COR-L47 (cell line): ENCODE measurements at places on chromosomes 11 and 22.
A peak's percentile ranks its signal among the peaks of the same experiment; 100 is the strongest.

GRCh38 chr11:36101466-36101865 lies 157.6 kb downstream of the LDLRAD3 start:
- no peak for DNase-seq

DNA sequence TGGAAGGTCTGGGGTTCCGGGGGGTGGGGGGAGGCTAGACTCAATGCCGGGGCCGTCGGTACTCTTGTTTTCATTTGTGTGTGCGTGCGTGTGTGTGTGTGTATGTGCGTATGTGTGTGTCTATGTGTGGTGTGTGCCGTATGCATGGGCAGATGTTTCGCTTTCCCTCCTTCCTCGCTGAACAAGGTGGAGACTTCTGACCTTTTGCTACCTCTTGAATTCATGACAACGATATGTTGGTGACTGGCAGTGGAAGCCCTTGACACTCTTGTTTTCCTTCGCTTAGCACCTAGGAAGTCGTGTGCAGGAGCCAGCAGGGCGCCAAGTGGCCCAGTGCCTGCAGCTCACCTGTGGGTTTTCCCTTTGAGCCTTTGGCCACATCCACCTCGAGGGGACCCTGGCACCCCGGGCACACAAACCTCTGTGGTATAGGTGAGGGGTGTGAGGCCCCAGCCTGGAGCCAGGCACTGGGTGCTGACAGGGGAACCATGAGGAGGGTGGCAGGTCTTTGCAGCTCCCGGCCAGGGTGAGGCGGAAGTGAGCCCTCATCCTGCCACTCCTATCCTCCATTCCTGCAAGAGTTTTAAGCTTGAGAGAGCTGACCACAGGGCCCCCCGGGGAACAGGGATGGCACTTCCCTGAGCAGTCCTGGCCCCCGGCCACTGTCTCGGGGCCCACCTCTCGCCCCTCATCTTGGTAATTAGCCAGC lies 19.3 kb upstream of the TMEM191C start:
- DNase-seq: no peak

DNA sequence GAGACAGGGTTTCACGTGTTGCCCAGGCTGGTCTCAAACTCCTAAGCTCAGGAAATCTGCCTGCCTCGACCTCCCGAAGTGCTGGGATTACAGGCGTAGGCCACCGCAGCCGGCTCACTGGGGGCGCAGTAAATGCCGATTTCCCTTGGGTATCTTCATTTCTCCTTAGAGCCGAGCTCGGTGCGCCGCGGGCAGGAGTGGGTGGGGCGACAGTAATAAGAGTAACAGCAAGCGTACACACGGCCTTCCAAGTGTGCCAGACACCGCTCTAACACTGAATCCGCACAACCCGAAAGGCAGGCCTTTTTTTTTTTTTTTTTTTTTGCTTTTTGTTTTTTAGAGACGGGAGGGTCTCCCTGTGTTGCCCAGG lies 500 bp upstream of the ADSL start:
- peak; percentile 35 for DNase-seq

- no peak for DNase-seq
Measured at GRCh38 chr22:47606426-47606825, 844.0 kb downstream of the TBC1D22A start.

- no peak for DNase-seq
Measured at GRCh38 chr22:21755851-21756284, 20.3 kb upstream of the YPEL1 start.

- no peak for DNase-seq
Measured at GRCh38 chr22:27283714-27284113, 517.8 kb downstream of the MN1 start.

DNA sequence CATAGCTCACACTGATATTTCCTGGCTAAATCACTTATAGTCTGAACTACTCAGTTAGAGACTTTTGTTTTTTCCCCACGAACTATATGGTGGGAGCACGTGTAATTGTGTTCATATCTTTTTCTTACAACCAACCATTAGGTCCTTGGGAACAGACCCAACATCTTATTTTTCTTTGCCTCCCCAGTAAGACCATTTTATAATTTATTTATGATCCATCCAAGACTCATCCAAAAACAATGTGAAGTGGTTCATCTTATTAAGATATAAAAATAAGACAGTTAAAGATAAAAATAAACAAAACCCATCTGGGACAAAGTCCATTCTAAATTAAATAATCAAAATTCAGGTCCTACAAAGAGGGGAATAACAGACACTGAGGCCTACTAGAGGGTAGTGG lies 90.8 kb downstream of the FAM168A start:
- DNase-seq: no peak

DNA sequence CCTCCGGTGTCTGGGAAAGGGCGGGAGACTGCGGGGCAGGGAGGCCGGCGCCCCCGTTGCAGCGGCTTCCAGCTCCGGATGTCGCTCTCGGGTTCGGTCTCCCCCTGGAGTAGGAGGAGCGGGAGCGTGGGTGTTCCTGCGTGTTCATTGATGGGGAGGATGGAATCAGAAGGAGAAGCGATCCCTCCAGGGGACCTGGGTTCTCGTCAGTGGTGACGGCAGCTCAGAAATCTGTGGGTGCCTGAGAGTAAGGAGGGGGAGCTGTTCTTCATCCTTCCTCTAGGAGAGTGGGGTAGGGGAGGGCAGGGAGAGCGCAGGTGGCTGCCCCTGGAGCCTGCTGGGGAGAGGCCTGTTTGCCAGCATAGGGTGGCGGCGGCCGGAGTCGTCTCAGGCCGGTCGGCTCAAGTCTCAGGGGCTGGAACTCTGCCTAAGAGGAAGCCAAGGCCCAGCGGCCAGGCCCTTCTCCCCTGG lies 1.1 kb downstream of the UBASH3B start:
- DNase-seq: no peak

DNA sequence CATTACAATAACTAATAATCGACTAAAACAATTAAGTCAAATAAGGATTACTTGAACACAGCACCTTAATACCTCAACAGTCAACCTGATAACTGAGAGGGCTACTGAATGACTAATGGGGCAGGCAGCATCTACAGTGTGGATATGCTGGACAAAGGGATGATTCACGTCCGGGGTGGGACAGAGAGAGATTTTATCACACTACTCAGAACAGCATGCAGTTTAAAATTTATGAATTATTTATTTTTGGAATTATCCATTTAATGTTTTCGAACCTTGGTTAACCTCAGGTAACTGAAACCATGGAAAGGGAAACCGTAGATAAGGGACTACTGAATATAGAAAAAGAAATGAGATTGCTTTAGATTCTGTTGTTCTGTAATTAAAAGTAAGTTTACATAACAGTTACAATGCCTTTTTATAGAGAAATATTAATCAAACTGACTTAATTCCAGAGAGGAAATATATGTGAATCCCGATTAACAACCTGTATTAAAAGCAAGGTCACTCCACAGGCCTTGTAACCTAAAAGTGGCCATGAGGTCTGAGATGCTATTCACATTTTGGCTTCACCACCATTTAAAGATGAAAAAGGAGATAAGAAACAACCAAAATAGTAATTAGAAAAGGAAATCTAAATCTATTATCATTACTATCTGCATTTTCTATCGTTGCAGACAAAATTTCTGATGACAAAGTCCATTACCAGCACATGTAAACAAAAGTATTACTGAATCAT lies 119.0 kb upstream of the TP53AIP1 start:
- DNase-seq: no peak

- no peak for DNase-seq
Measured at GRCh38 chr22:26888887-26889286, 231.5 kb downstream of the MIAT start.

DNA sequence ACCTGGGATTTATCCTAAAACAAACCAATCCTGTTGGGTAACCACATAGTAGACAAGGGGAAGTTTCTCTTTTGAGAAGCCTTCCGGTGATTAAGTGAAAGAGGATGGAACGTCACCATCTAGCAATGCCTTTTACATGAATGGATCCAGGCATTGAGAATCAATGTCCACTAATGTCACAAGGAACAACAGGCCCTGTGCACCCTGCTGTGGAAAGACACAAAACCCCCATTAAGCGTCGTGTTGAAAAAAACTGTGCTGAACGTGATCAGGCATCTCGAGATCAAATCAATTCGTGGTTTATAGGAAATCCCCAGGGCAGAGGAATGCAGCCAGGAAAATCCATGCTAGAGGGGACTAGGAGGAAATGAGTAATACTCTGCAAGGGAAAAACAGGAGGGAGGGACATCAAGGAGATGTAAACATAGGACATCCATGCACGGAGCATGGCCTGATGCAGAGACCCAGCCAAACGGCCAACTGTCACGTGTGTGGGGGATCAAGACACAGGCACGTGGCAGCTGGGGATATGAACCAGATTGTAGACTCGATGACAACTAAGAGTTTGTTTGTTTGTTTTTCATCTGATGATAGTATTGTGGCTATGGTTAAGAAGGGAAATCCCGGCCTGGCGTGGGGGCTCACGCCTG lies 38.6 kb upstream of the CARS1 start:
- DNase-seq: no peak

GRCh38 chr11:134537941-134538340 lies 125.9 kb upstream of the B3GAT1 start:
- DNase-seq: no peak

- no peak for DNase-seq
Measured at GRCh38 chr11:101881586-101881985, 33.2 kb upstream of the CEP126 start.

GRCh38 chr11:8335683-8336082 lies 72.0 kb upstream of the LMO1 start:
- DNase-seq: no peak

- DNase-seq: no peak
Measured at GRCh38 chr22:45686836-45687235, 15.2 kb downstream of the ATXN10 start.

GRCh38 chr11:65116370-65117205 lies 913 bp downstream of the ZNHIT2 start:
- DNase-seq: peak; percentile 63

GRCh38 chr11:34606326-34607120 lies 14.4 kb upstream of the EHF start:
- no peak for DNase-seq

DNA sequence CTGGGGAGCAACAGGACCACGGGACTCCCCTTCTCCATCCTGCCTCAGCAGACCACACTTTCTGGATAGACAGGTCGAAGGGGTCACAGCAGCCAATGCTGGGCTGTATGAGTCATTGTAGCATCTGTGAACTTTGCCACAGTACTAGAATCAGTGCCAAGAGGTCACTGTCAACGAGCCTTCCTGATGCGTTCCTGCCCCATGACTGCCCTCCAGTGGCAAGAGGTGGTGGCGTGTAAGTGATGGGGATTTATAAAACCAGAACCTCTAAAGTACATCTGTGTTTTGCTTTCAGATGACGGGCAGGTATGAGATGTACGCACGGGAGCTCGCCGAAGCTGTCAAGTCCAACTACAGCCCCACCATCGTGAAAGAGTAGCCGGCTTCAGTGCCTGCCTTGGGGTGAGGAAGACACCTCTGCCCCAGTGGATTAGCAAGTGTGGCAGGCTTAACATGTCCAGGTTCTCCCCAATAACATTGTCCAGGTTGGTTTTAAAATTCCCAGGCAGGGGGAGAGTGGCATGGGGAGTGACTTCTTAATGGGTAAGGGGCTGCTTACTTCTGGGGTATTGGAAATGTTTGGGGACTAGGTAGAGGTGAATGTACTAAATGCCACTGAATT lies 29.4 kb downstream of the GUCD1 start:
- DNase-seq: peak; percentile 37

DNA sequence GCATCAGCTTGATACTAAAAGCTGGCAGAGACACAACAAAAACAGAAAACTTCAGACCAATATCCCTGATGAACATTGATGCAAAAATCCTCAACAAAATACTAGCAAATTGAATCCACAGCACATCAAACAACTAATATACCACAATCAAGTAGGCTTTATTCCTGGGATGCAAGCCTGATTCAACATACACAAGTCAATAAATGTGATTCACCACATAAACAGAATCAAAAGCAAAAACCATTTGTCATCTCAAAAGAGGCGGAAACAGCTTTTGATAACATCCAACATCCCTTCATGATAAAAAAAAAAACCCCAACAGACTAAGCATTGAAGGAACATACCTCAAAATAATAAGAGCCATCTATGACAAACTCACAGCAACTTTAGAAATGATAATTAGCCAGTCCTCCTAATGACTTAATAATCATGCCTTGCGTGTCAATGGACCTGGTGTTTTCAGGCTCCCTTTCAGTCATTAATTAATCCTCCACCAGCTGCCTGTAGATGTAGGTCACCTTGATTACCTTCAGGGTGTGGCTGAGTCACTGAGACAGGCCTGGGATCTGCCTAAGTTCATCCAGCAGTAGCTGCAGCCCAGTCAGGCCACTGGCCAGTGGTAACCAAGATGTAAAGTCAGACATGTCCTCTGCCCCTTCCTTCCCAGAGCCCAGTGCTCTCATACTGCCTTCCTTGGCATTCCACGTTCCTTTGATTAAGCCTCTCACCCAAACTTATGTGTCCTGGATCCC lies 109.8 kb downstream of the EHF start:
- DNase-seq: no peak

DNA sequence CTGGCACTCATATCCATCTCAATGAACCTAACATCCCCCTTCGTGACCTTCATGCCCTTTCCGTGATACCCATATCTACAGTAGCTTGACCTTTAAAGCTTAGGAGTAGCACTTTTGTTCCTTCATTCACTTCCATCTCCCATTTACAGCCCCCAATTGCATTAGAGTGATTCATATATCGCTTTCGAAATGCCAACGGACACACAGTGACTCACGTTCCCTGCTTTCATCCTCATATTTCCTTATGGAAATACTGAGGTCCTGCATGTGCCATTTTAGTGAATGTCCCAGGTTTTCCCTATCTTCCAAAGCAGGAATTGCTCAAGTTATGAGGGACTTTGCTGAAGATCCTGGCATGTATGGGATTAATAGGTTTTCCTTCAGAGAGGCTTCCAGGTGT lies 44.3 kb upstream of the CEP126 start:
- no peak for DNase-seq

GRCh38 chr22:27358096-27358870 lies 443.3 kb downstream of the MN1 start:
- DNase-seq: peak; percentile 94

GRCh38 chr11:71118671-71119250 lies 133.6 kb downstream of the SHANK2 start:
- DNase-seq: no peak

- DNase-seq: no peak
Measured at GRCh38 chr11:91247009-91247735, 977.4 kb upstream of the FAT3 start.

DNA sequence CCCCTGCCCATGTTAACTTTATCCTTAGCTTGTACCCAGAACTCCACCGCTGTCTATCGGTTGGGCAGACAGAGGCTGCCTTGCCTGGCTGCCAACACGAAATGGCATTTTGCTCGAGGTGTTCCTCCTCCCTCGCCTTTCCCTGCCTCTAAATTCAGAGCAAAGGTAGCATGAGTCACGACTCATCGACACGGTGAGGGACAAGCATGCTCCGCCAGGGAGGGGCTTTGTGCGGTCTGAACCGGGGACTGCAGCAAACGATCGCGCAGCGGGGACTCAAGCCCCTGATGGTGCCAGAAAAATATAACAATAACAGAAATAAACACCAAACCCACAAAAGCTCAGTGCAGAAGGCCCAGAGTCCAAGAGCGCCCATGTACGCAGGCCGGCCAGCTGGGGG lies 52.3 kb downstream of the RTL6 start:
- no peak for DNase-seq

GRCh38 chr22:31980628-31981027 lies 36.3 kb downstream of the YWHAH start:
- DNase-seq: no peak
